Thymus (tissue), 14 donors: ENCODE measurements at places on chromosomes 5 and 9. TPM values are rescaled to one million over a fixed set of nuclear protein-coding genes. Genes with fewer than 3 reads are reported as not detected.
A peak's percentile ranks its signal among the peaks of the same experiment; 100 is the strongest.

TLE1 gene
- polyA plus RNA-seq: 24.1 TPM

CCL27 gene
- 48.4 TPM for polyA plus RNA-seq

DNA sequence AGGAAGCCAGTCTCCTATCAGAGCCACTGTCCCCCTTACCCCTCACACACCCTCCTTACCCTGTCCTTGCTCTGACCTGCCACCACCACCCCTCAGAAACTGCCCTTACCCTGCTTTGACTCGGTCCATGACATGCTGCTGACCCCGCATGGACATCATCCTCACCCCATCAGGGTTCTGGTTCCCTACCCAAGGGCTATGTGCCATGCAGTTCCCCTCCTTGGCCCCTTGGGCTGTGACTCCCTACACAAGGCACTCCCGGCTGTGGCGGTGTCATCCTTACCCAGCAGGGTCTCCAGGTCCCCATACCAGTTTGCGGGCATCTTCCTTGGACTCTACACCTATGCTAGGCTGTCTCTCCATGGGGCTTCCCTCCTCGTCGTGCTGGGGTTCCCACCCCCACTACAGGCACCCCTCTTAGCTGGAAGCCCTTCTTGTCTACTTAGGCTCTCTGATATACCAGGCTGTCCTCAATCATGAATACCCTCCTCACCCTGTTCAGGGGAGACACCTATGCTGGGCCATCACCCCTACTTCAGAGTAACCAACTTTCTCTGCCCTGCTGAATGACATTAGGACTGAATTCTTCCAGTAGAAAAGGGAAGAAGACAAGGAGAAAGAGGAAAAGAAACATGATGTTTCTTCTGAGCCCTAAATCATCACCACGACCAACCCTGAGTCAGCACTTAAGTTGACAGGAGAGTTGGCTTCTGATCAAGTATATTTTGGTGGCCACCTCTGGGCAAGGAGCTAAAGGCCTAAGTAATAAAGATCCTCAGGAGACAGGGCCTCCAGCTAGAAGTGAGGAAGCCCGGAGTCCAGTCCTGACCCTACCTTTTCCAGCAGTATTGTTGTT lies 115.2 kb downstream of the GCNT1 start:
- no peak for DNase-seq
- H3K4me3 ChIP-seq: no peak overlapping the region
- no peak overlapping the region for H3K27ac ChIP-seq
- no peaks in the 10 kb centered on the region for H3K27me3 ChIP-seq

TMEM161B gene
- polyA plus RNA-seq: 11.4 TPM

- H3K4me1 ChIP-seq: no peaks in the 10 kb centered on the region
- no peak for DNase-seq
- H3K27ac ChIP-seq: no peak overlapping the region
These were observed 12.2 kb downstream of the MEGF9 start for GRCh38 chr9:120702075-120702474.

- no peak for DNase-seq
- H3K27me3 ChIP-seq: no peaks in the 10 kb centered on the region
- no peaks in the 10 kb centered on the region for H3K4me1 ChIP-seq
- no peak overlapping the region for H3K27ac ChIP-seq
These were observed 18.0 kb downstream of the IL9 start for GRCh38 chr5:135877570-135878155.

DNA sequence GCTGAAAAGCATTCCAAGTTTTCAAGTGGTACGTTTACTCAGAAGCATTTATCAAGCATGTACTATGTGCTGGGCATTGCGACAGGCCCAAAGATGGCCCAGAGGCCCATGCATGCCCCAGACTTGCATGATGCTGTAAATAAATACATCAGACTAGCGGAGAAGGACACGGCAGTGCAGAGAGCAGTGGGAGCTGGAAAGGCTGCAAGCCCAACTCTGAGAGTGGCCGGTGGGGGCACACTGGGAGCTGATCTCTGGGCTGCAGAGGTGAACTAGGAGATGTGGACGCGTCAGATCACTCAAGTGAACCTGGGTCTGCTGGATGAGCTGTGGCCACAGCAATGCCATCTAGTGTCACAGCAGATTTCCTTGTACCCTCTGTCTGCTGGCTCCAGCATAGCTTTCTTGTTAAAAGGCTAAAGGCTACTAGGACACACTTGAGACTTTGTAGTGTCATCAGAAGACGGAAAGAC lies 246.9 kb downstream of the FANCC start:
- H3K4me1 ChIP-seq: no peaks in the 10 kb centered on the region
- H3K27ac ChIP-seq: no peak overlapping the region
- no peaks in the 10 kb centered on the region for H3K27me3 ChIP-seq
- no peak for DNase-seq
- no peak overlapping the region for H3K4me3 ChIP-seq
- H3K36me3 ChIP-seq: no peaks in the 10 kb centered on the region

BAAT gene
- polyA plus RNA-seq: 0.11 TPM

GRCh38 chr9:138103111-138103848 lies 225.7 kb downstream of the CACNA1B start:
- H3K4me3 ChIP-seq: no peak overlapping the region
- H3K36me3 ChIP-seq: no peaks in the 10 kb centered on the region

OTULINL gene
- polyA plus RNA-seq: 9.1 TPM

CYLC2 gene
- 0.02 TPM for polyA plus RNA-seq

- no peak for DNase-seq
- no peak overlapping the region for H3K27ac ChIP-seq
- no peak overlapping the region for H3K4me3 ChIP-seq
- H3K4me1 ChIP-seq: no peaks in the 10 kb centered on the region
These were observed 6.7 kb downstream of the INIP start for GRCh38 chr9:112711050-112711689.

- DNase-seq: no peak
- no peaks in the 10 kb centered on the region for H3K27me3 ChIP-seq
- no peak overlapping the region for H3K4me3 ChIP-seq
- no peaks in the 10 kb centered on the region for H3K4me1 ChIP-seq
These were observed 17.5 kb downstream of the GOLPH3 start for GRCh38 chr5:32156635-32157034.

- H3K27ac ChIP-seq: no peak overlapping the region
- H3K4me1 ChIP-seq: no peaks in the 10 kb centered on the region
- no peak overlapping the region for H3K4me3 ChIP-seq
- no peaks in the 10 kb centered on the region for H3K36me3 ChIP-seq
- no peak for DNase-seq
- no peaks in the 10 kb centered on the region for H3K27me3 ChIP-seq
These were observed 370.0 kb downstream of the ZSWIM6 start for GRCh38 chr5:61701877-61702602.

DNA sequence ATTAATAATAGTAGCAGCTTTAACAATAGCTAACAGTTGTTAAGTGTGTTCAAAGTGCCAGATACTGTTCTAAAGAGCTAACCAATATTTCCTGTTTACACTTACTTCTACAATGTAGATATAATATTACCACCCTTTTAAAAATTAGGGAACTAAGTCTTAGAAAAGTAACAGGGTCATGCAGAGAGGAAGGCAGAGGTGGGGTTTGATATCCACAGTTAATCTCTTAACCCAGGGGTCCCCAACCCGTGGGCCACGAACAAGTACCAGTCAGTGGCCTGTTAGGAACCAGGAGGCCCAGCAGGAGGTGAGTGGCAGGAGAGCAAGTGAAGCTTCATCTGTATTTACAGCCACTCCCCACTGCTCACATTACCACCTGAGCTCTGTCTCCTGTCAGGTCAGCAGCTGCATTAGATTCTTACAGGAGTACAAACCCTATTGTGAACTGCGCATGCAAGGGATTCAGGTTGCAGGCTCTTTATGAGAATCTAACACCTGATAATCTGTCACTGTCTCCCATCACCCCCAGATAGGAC lies 89.1 kb downstream of the ACTL7B start:
- H3K4me1 ChIP-seq: no peaks in the 10 kb centered on the region
- no peak overlapping the region for H3K27ac ChIP-seq
- no peaks in the 10 kb centered on the region for H3K27me3 ChIP-seq
- no peak for DNase-seq
- H3K36me3 ChIP-seq: no peaks in the 10 kb centered on the region

STC2 gene
- polyA plus RNA-seq: 0.48 TPM

DNA sequence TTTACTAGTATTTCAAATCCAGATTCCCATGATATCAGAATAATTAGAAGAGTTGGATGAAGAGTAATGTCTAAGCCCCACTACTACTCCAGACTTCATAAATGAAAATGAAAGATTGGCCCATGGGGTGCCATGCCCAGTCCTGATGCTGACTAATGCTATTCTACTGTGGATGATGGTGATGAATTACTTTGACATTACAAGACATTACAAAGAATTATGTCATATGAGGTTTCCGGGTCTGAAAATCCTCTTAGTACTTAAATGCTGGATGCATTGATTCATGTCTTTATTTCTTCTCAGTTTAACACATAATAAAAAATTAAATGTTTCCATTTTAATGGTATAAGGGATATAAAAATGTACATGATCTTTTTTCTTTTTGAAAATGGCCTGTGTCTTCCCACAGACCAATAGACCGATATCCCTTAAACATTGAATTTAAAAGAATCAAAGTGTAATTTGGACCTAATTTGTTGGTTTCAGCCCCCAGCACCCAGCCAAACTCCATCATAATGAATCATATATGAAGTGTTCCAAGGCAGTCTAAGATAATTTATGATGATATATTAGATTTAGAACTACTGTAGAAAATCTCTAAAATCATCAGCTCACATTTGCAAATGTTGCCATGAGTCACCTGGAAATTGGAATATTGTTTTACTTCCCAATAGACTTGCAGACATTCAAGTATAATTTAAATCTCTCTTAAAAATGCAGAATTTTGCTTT lies 223.6 kb upstream of the SGCD start:
- H3K27me3 ChIP-seq: no peaks in the 10 kb centered on the region
- no peaks in the 10 kb centered on the region for H3K4me1 ChIP-seq
- no peak for DNase-seq
- no peaks in the 10 kb centered on the region for H3K36me3 ChIP-seq

CAMK2A gene
- polyA plus RNA-seq: 0.39 TPM

KIF4B gene
- polyA plus RNA-seq: 0.02 TPM

BNC2 gene
- polyA plus RNA-seq: 1.8 TPM

DNA sequence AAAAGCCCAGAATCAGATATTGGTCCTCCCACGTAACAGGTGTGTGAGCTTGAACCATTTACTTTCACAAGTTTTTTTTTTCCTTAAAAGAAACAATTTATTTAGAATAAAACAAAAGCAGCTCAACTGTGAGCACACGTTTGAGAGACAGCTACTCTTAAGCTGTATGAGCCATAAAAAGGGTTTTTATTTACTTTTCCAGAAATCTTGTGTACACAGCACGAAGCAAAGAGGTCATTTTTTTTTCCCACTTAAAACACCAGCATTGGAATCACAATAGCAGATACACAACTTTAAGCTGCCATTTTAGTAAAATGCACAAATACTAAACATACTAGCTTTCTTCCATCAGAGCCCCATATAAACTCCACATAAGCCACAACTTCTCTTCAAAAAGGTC lies 44.6 kb downstream of the JAKMIP2 start:
- H3K4me1 ChIP-seq: no peaks in the 10 kb centered on the region
- DNase-seq: no peak
- no peaks in the 10 kb centered on the region for H3K27me3 ChIP-seq
- H3K36me3 ChIP-seq: no peaks in the 10 kb centered on the region
- H3K27ac ChIP-seq: no peak overlapping the region
- H3K4me3 ChIP-seq: no peak overlapping the region

DNA sequence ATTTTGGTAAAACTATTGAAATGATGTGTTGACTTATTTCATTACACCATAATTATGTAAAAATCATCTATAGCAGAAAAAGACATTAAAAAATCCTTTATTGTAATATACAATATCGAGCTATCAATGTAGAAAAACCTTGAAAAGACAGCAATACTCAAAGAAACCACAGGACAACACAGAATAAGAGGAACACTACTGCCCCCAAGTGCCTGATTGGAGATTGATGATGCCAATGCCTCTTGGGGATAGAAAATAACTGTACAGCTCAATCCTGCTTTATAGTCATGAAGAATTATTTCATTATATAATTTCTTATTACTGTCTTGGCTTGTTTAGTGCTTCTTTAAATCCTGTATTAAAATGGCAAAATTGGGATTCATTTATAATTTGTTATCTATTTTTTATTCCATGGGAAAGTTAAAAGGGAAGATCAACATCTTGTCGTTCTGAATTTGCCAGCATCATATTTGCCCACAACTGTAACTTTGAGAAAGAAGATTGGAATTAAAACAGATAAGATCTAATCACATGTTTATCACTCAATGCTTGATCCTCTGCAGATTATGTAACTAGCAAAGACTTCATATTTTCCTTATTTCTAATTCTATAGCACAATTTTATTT lies 337.5 kb downstream of the CDH9 start:
- DNase-seq: no peak
- no peaks in the 10 kb centered on the region for H3K36me3 ChIP-seq
- H3K4me1 ChIP-seq: no peaks in the 10 kb centered on the region
- H3K27ac ChIP-seq: no peak overlapping the region

JAKMIP2 gene
- 2.6 TPM for polyA plus RNA-seq

GRCh38 chr5:145689235-145689634 lies 145.9 kb downstream of the PRELID2 start:
- peak; percentile 3 for DNase-seq
- H3K4me1 ChIP-seq: no peaks in the 10 kb centered on the region
- no peaks in the 10 kb centered on the region for H3K27me3 ChIP-seq
- H3K4me3 ChIP-seq: no peak overlapping the region

NUP214 gene
- 35.0 TPM for polyA plus RNA-seq

GRCh38 chr9:136858452-136858843 lies 6.3 kb downstream of the MAMDC4 start:
- no peaks in the 10 kb centered on the region for H3K4me1 ChIP-seq
- H3K27me3 ChIP-seq: no peaks in the 10 kb centered on the region
- no peak overlapping the region for H3K4me3 ChIP-seq
- H3K27ac ChIP-seq: no peak overlapping the region

DNA sequence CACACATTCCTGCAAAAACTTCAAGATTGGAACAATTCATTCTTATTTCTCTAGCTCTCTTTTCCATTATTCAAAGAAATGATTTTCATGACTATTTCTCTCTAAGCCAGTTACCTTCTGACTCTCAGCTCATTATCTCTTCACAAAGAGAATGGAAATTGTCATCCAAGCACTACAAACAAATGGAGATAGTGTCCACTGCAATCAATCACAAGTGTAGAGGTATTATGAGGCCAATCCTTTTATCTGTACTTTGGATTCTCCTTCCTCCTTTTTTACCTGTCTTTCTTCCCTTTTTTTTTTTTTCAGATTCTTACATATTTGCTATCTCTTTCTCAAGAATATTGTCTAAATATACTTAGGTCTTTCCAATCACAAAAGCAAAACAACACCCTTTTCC lies 497.7 kb upstream of the MEF2C start:
- H3K4me3 ChIP-seq: no peak overlapping the region
- no peak for DNase-seq
- H3K4me1 ChIP-seq: no peaks in the 10 kb centered on the region
- H3K36me3 ChIP-seq: no peaks in the 10 kb centered on the region
- no peak overlapping the region for H3K27ac ChIP-seq

MRPL36 gene
- 73.0 TPM for polyA plus RNA-seq

DNA sequence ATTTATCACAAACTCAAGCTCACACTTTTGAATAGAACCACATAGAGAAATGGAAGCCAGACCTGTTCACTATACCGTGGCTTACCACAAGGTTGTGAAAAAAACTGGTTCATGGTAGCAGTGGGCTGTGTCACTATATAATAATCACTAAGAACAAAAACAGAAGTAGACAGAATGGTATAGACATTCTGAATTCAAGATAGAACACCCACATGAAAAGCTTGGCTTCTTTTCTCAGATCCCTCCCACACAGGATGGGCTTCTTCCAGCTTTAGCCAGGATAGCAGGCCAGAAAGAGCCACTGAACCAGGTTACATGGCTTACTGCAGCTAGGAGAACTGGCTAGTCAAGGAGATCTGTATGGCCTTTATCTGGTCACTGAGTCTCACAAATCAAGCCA lies 6.1 kb upstream of the NRG2 start:
- peaks cover 8% of the 10 kb centered on the region for H3K27me3 ChIP-seq
- no peak for DNase-seq
